ENCODE measurements at places on chromosomes 1 and 21. TPM values are rescaled to one million over a fixed set of nuclear protein-coding genes. Genes with fewer than 3 reads are reported as not detected.

TLR5 gene
- not detected for total RNA-seq

SYPL2 gene
- 0.54 TPM for total RNA-seq

AMPD1 gene
- total RNA-seq, result not detected

PLD5 gene
- not detected for total RNA-seq

SMG5 gene
- total RNA-seq, result 45.9 TPM

HIVEP3 gene
- 2.1 TPM for total RNA-seq

GABPB2 gene
- 8.3 TPM for total RNA-seq

HRNR gene
- total RNA-seq, result not detected

ANGPTL1 gene
- total RNA-seq, result 1.5 TPM

All from H4 (cell line).